Left hindlimb (tissue), 1 donor: ENCODE measurements at places on chromosomes 3 and 15.

GRCh38 chr3:59752925-59753324 lies 703.1 kb upstream of the CFAP20DC start:
- no peak for DNase-seq

- DNase-seq: peak; percentile 43
Observed at GRCh38 chr3:104102386-104102785, 1264.3 kb upstream of the ALCAM start.

GRCh38 chr3:73521734-73522336 lies 102.9 kb downstream of the PDZRN3 start:
- DNase-seq: no peak

DNA sequence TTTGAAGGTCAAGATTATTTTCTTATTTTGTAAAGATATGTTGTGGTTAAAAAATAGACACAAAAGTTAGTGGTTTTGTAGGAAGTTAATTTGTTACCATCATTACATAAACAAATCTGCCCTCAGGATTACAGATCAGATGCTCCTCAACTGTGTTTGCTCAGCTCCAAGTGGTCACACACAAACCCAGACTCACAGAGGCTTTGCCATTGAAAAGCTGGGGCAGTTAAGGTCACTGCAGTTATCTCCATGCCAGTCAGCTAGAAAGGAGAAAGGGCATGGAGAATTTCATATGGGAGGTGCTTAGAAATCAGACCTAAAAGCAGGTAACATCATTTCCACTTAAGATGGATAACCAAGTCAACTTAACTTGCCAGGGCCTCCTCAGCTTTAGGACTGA lies 825.7 kb upstream of the GBE1 start:
- DNase-seq: no peak

- DNase-seq: no peak
Observed at GRCh38 chr3:58028902-58029301, 20.7 kb downstream of the FLNB start.

- no peak for DNase-seq
Observed at GRCh38 chr3:19107719-19108118, 40.6 kb upstream of the KCNH8 start.

- DNase-seq: no peak
Observed at GRCh38 chr15:78194568-78194925, 39.8 kb downstream of the ACSBG1 start.

GRCh38 chr15:60762638-60763037 lies 283.7 kb upstream of the ICE2 start:
- DNase-seq: no peak

GRCh38 chr15:31550211-31550977 lies 223.8 kb downstream of the KLF13 start:
- DNase-seq: no peak

- no peak for DNase-seq
Observed at GRCh38 chr3:35677797-35678196, 38.5 kb downstream of the ARPP21 start.

- no peak for DNase-seq
Observed at GRCh38 chr3:134407239-134407625, 33.0 kb upstream of the AMOTL2 start.

GRCh38 chr3:155675094-155675493 lies 69.8 kb downstream of the PLCH1 start:
- DNase-seq: no peak

DNA sequence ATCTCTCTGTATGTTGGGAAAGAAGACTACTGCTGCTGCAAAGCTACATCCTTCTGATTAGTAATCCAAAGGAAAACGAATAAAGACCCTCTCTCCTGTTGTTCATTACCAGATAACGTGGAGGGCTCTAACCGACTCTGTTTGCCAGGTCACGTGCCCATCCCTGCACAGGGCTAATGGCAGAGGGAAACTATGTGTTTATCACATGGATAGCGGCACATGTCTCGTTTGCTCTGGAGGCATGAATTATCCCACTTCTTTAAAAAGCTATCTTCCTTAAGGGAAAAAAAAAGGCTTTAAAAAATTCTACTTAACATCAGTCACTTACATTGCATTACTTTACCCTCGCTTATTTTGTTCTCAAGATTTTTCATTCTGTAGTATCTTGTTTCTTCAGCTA lies 32.9 kb upstream of the APEH start:
- no peak for DNase-seq

DNA sequence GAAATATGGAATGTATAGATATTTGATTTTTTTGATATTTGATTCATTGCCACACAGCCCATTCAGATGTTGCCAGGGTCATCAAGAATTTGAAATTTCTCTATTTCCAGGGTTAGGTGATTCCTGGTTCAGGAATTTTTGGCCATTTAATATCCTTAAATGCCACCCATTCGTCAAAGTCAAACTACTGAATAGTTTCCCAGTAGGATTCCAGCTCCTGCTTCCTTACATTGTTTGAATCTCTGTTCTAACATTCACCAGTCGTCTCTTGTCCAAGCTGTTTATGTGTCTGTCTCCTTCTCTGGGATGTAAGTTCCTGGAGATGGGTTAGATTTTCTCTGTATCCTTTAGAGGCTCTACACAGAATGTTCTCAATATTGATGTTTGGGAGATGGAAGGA lies 124.9 kb upstream of the TLE3 start:
- no peak for DNase-seq

- DNase-seq: no peak
Observed at GRCh38 chr3:66795365-66795764, 202.7 kb upstream of the KBTBD8 start.

DNA sequence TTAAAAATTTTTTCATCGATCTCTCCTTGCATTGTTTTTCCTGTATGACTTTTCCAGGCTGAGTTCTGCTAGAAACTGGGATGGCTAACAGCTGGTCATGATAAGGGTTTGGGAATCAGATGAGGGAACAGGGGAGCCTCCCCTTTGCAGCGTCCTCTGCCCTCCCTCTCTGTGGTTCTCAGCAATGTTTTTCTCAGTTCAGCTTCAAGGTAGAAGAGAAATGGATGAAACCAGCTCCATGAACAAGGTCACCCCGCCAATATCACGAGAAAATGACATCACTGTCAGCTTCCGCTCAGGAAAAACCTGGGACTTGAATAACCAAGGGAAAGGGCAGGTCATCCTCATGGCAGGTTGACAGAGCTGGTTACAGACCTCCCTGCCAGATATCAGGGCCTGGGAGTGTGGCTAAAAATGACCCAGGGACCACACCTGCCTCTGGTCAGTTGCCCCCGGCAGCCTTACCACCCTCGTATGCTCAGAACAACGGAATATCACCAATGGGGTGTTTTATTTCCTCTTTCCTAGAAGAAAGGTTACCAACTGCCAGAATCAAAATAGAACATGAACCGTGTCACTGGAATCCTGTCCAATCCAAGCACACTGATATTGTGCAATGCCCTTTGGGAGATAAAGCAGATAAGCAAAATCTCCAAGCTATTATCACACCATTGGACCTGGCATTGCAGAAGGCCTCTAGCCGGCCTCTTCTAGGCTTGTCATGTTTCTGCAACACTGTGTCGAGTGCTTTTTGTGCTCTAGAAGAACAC lies 26.1 kb downstream of the LSM3 start:
- DNase-seq: no peak

DNA sequence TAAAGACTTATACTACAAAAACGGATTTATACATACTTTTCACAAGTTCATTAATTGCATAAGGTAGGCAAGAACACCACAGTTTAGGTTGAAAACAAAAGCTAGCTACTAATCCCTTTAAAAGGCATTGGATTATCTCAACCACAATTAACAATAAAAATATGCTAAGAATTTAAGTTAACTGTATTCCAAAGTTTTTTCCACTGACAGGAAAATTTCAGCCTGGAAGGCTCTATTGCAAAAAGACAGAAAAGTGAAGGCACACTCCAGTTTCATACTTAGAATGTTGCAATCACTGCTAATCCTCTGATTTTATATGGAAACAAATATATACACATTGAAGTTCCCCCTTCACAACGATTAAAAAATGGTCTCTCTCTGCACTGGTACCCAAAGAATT lies 71.5 kb downstream of the TJP1 start:
- no peak for DNase-seq

DNA sequence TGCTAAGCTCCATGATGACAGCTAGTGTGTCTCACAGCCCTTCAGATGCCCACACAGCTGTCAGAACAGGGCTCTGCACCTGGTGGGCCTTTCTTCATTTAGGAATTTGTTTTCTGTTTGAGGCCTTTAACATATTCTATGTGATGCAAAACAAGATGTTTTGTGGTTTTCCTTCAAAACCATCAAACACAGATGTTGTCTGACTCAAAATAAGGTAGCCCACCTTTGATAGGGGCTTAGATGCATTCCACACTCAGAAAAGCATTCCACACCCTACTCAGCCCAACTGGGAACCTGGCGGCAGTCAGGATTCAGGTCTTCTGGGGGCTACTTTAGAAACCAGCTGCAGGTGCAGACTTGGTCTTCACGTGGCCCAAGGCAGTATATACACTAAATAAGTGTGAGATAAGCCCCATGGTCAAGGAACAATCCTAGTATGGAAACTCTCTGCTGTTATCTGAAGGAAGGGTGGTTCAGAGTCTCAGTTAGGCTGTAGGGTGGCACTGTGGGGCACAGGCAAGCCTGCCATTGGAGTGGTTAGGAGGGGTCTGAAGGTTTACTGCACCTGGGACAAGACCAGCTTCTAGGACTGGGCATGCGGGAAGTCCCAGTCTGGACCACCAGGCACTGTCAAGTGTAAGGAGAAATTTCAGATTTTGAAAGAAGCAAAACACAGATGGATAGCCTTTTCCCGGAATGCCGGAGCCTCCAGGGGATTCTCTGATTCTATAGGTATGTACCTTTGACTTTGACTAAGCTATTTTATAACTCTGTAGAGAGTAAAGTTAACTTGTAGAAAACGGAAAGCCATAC lies 20.1 kb downstream of the LRRC2 start:
- DNase-seq: no peak

DNA sequence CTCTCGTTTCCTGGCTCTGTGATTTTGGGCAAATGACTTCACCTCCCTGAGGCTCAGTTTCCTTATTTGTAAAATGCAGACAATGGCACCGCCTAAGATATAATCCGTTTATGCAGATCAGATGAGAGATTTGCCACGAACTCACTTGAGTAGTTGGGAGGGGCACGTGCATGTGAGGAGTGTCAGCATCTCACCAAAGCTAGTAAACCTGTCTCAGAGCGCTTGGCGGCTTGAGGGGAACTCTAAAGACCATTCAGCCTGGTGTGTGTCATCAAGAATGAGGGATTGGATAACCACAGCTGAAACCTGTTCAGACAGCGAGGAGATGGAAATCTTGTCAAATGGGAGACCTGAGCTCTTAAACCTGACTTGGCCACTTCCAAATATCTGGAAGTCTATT lies 48.7 kb downstream of the BDH1 start:
- DNase-seq: no peak

DNA sequence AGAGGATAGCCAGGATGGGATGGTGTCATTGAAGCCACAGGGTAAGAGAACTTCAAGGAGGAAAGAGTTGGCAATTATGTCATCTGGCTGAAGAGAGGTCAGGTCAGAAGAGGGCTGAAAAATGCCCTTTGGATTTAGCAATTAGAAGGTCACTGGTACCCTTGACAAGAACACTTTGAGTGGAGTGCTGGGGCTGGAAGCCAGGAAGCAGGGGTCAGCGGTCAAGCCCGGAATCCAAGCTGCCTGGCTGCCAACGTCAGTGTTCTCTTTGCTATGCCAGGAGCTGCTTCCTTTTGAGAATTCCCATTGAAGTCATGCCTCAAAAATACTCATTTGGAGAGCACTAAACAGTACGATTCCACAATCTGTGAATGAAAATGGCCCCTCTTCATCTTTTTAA lies 386.5 kb downstream of the SHQ1 start:
- no peak for DNase-seq

- no peak for DNase-seq
Observed at GRCh38 chr3:181796641-181797040, 84.9 kb downstream of the SOX2 start.

DNA sequence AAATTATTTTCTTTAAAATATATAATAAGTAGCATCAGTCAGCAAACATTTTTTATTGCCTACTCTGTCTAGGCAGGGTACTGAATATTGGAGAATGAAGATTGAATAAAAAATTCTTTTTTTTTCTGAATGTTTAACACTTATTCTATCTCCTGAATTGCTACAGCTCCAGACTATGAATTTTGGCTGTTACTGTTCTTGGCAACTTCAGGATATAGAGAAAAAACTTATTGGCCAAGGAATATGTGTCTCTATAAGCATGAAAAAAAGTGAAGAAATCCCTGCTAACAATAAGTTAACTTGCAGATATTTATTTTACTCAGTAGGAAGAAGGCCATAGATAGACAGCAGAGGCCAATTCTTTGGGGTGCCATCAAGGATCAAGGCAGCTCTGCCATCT lies 309.6 kb downstream of the RBMS3 start:
- no peak for DNase-seq

GRCh38 chr3:40196966-40197365 lies 112.5 kb upstream of the EIF1B start:
- no peak for DNase-seq

GRCh38 chr15:95075792-95076677 lies 844.7 kb downstream of the MCTP2 start:
- DNase-seq: no peak

DNA sequence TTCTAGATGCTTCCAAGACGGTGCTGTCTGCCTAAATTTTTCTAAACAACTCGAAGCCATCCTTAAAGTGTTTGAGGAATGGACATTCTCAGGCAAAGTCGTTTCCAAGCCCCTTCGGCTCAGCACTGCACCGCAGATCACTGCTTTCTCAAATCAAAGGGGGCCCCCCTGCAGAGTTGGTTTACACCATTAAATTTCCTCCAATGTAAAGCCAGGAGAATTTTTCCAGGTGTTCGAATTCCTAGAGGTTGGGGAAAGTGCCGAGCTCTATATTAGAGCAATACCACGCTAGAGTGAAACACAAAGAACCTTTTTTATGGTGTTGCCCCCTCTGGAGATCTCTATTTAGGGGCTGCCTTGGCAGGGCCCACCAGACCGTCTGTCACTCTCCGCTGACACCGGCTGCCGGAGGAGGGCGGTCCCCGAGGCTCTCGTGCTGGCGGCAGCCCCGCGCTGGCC lies 277.9 kb upstream of the NR2F2 start:
- no peak for DNase-seq
